ENCODE measurements at places on chromosomes 2 and 18.

DNA sequence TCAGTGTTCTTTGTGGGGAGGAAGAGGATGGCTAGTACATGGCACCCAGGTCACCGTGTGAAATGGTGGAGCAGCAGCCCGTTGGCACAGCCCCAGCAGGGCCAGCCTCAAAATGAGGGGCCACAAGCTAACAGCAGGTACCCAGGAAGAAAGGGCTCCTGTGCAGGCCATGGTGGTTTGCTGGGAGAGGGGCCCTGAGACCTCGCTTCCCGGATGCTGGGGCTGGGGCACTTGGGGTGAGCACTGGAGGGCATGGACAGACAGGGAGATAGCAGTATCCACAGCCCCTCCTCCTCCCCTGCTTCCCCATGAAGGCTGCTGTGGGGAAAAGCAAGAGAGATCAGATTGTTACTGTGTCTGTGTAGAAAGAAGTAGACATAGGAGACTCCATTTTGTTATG, 16.2 kb upstream of the TEX44 start:
- no peak for DNase-seq

DNA sequence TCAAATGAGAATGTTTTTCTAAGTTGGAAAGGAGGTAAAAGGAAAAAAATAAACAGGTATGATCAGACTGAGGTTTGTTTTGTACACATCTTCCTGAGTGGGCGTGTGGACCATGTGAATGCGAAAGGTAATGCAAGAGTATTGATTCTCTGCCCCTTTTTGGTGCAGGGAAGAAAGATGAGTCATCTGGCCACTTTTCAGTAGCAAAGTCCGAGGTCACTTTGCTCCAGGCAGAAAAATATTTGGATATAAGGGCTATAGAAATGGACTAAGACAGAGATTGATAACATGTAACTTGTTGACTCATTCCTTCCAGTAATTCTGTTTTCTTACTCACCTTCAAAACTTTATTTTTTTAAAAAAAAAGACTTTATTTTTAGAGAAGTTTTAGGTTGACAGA, 130.5 kb downstream of the DSEL start:
- DNase-seq = no peak

- no peak for DNase-seq
Measured at GRCh38 chr2:143473216-143473615, 344.0 kb downstream of the ARHGAP15 start.

GRCh38 chr2:35873921-35874320, 481.7 kb upstream of the CRIM1 start:
- no peak for DNase-seq

GRCh38 chr2:102051692-102052277, 60.0 kb downstream of the IL1R2 start:
- no peak for DNase-seq

DNA sequence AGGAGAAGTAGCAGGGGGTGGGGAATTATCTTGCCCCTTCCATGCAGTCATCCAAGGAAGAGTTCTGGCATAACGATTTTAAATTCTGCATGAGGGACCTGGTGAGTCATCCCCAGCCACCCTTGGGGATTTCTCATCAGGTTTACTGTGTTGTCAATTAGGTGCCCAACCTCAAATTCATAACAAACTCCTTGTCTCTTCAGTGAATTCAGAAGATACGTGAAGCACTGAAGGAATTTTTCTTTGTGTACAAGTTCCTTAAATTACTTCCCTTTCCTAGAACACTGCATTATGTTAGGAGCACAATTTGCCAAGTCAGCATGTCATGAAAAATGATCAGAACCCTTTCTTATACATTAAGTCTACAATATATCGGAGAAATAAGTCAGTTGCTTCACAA, 70.8 kb upstream of the NOSTRIN start:
- peak; percentile 18 for DNase-seq

GRCh38 chr2:171327043-171327496, 106.7 kb downstream of the METTL8 start:
- DNase-seq = no peak

DNA sequence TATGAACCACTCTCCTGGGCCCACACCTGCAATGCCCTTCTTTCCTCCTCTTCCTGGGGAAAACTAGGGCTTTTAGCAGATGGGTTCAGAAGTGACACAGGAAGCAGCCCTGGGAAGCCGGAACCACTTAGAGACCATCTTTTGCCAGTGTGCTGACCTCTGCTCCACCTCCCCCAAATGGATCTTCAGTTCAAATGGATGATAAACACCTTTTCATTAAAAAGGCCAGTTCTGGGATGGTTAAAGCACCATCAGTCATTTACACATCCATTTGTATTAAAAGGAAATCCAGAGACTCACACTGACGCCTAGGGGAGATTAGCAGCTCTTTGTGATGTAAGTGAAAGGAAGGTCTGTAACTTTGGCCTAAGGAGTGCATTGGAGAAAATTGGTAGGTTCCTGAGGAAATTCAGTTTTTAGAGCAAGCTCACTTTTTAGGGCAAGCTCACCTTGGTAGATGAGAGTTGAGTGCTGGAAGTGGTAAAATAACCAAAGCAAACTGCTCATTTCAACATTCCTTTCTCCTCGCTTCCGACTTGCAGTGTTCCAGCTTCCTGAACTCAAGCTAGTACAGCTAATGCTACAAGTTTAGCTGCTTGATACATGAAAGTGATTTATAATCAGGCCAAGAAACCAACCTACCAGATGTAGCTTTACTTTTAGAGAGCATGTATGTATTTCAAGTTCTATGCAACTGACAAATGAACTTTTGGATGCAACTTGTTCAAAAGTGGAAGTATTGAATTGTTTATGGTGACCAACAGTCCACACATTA, 47.7 kb downstream of the ACTR2 start:
- no peak for DNase-seq

- DNase-seq = no peak
Measured at GRCh38 chr2:222297600-222297935, 1.2 kb downstream of the PAX3 start.

GRCh38 chr2:239953418-239954061, 71.6 kb downstream of the NDUFA10 start:
- DNase-seq = no peak

GRCh38 chr2:27095745-27096651, 9.4 kb downstream of the KHK start:
- DNase-seq = no peak

GRCh38 chr18:41128545-41128944, 826.5 kb upstream of the PIK3C3 start:
- DNase-seq = no peak

GRCh38 chr2:216839688-216840087, 20.2 kb downstream of the TNP1 start:
- no peak for DNase-seq

- no peak for DNase-seq
Measured at GRCh38 chr2:239881561-239882320, 143.4 kb downstream of the NDUFA10 start.

DNA sequence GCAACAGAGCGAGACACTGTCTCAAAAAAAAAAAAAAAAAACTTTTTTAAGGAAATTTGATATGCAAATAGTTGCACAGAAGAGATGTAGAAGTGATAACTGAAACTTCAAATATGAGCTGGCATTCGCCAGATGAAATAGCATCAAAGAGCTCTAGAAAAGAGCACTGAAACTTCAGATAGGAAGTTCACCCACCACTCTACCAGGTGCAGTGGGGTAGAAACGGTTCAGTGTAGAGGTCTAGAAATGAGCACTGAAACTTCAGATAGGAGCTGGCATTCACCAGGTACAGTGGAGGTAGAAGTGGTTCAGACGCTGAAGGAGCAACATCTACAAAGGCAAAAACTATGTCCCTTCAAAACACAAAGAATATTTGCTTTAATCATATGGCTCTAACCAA, 9.0 kb upstream of the ONECUT2 start:
- DNase-seq = no peak

DNA sequence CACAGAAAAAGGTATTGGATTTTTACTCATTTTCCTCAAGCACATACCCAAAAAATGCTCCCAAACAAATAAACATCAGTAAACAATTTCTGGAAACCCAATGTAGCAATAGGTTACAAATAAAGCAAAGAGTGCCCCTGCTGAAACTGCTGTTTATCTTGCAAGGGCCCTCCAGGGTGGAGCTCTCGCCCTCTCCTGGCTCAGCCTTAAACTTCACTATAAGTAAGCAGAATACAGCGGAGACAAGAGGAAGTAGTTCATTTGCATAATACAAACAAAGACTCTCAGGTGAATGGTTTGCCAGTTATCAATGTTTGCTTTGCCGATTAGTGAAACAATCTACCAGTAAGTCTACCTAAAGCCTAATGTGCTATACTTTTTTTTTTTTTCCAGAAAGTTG, 437.6 kb downstream of the DLGAP1 start:
- no peak for DNase-seq

GRCh38 chr2:129193961-129194360, 785.5 kb upstream of the RAB6C start:
- DNase-seq = no peak

DNA sequence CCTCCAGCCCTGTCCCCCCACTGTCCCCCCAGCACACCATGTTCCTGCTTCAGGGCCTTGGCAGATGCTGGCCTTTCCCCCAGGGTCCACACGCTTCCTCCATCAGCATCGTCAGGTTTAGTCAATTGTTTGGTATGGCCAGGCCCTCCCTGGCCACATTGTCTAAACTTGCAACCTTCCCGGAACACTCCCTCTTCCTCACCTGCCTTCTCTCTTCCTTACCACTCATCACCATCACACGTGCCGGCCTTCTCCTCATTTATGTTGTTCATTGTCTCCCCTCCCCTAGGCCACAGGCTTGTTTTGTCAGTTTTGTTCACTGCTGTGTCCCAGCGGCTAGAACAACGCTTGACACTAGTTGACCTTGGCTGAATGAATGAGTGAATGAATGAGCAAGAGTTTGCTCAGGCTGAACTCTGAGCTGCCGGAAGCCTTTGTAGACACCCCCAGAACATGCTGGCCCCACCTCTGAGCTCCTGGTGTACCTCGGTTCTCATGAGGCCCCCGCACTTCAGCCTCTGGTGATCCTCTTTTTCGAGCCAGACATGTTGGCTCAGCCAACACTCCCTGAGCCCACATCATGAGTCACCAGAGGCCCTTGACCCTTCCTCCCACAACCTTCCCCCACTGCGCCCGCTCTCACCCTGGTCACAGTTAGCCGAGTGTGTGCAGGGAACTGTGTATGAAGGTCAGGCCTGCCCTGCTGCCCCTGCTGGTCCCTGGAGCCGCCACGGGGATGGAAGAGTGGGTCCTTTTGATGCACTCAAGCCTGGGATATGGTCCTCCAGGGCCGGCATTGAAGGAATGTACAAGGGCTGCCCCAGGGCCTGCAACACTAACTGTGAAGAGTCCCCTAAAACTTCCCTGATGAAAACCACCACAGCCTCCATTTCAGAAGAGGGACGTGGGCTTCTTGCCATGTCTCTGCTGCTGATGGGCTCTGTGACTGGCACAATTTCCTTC, 57.5 kb downstream of the HS1BP3 start:
- DNase-seq = no peak

GRCh38 chr2:112803691-112804521, 19.6 kb upstream of the IL1A start:
- no peak for DNase-seq

- no peak for DNase-seq
Measured at GRCh38 chr2:109339519-109339966, 210.5 kb downstream of the SH3RF3 start.

- no peak for DNase-seq
Measured at GRCh38 chr18:32072321-32072720, 19.4 kb upstream of the RNF138 start.

GRCh38 chr2:191262436-191262835, 17.2 kb downstream of the MYO1B start:
- no peak for DNase-seq

DNA sequence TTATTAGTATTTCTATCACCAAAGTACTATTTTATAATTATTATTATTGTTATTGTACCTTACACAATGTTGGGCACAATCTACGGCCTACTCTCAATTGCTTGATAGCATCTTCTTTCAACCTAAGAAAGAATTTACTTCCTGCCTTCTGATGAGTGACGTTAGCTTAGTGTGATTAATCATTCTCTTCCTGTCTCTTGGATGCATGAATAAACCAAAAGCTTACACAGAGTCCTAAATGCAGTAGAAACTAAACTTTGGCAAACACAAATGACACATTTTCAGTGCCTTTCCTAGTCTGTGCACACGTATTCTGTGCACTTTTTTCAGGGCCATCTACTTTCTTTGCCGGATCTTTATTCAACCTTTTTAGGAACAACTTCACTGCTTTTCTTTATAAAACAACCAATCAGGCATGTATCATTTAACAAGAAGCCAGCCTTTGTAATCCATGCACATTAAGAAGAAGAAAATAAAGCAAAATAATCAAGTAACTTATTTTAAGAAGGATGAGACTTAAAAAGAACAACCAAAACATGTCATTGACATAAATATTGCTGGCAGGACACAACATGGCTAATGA, 19.1 kb downstream of the TRAK2 start:
- DNase-seq = no peak

- no peak for DNase-seq
Measured at GRCh38 chr18:3458378-3458777, 8.4 kb downstream of the TGIF1 start.

DNA sequence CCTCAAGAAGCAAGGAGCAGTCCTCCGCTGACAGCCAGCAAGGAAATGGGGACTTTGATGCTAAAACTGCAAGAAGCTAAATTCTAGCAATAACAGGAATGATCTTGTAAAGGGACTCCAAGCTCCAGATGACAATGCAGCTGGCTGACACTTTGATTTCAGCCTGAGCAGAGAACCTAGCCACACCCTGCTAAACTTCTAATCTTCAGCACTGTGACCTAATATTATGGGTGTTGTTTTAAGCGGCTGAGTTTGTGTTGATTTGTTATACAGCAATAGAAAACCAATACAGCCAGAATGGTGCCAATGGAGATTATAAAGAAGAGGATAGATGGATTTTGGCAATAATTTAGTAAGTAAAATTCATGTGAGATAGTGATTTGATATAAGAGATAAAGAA, 196.7 kb upstream of the SPHKAP start:
- no peak for DNase-seq

- no peak for DNase-seq
Measured at GRCh38 chr2:101608408-101609310, 88.8 kb upstream of the MAP4K4 start.

GRCh38 chr2:120206022-120206581, 17.1 kb downstream of the TMEM185B start:
- no peak for DNase-seq

DNA sequence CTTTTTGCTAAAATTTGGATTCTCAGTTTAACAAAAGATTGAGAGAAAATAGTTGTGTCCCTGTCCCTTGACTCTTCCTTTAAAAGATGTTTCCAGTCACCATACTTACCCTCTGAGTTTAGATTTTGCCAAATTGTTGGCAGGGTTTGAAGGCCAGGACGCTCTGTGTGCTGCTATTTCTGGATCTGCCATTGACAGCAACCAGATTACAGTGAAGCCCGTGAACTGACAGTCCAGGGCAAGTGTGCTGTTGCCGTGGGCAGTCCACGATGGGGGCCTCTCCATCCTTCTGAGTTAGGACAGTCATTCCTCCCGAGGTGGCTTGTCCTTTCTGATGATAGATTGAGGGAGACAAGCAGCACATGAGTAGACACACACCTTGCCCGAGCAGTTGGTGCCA, 89.9 kb downstream of the PTPRM start:
- no peak for DNase-seq

DNA sequence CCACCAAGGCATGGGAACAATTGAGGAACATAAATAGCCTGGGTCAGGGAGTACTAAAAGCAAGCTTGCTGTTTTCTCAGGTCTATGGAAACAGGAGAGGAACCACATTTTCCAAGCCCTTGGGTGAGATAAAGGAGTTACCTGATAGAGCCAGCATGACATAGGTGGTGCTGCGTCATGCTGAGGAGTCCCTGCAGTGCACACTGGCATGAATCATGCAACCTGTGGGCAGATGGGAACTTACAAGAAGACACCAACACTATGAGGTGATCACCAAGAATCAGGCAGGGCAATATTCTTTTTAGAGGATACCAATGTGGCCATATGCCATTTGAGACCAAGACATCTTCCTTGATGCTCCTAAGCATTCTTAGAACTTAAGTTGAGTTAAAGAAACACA, 531.8 kb downstream of the ZEB2 start:
- no peak for DNase-seq

All from GF-D8 (cell line).